CD4-positive, alpha-beta T cell treated with Interleukin-4 for 1 hour (primary cell): ENCODE measurements at places on chromosomes 16 and 17.

DNA sequence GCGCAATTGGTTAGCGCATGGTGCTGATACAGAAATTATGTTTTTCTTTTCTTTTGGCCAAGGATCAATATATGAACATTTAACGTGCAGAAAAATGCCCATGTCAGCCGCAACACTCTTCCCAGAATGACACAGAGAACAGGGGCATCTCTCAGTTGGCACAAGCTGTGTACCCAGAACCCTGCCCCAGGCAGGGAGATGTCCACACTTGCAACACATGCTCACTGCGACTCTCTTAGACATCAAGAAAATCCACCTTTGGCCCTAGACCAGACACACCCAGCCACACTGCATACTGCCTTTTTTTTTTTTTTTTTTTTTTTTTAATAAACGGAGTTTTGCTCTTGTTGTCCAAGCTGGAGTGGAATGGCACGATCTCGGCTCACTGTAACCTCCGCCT lies 17.0 kb downstream of the PITPNA start:
- no peak for DNase-seq

- no peak for DNase-seq
Observed at GRCh38 chr17:54694287-54694887, 206.3 kb upstream of the TOM1L1 start.

GRCh38 chr16:66534376-66534799 lies 15.5 kb downstream of the TK2 start:
- DNase-seq = no peak

DNA sequence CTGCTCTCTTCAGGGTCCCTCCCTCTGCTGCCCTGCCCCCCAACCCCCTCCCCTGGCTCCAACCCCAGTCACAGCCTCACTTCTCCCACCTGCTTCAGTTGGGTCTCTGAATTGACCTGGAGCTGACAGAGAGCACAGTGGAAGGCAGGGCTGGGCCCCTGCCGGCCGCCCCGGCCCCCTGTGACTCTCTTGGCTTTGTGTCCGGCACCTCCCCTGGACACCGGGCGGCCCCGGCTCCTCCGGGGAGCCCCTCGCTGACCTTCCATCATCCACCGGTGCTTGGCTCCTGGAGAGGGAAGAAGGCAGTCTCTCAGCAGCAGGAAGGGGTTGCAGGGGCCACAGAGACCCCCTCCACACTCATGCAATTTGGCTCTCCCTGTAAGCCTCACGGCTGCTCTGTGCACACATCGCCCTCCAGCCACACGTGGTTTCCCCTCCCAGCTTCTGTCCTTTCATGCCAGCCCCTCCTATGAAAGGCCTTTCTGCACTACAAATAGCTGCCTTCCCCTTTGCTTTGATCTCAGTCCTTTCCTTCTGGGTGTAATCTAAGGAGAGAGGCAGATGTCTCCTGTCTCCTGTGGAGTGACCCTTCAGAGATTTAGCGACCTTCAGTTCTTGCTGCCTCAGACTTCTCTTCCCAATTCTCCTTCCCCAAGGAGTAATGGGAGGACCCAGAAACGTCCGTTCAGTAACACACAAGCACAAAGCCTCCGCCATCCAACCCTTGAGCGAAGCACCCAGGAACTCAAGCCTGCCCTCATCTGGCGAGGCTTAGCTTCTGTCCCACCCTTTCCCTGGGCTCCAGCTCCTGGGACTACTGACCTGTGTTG lies 8.3 kb downstream of the NKIRAS2 start:
- no peak for DNase-seq

GRCh38 chr16:89167425-89167941 lies 4.1 kb upstream of the CDH15 start:
- DNase-seq = peak; percentile 79

DNA sequence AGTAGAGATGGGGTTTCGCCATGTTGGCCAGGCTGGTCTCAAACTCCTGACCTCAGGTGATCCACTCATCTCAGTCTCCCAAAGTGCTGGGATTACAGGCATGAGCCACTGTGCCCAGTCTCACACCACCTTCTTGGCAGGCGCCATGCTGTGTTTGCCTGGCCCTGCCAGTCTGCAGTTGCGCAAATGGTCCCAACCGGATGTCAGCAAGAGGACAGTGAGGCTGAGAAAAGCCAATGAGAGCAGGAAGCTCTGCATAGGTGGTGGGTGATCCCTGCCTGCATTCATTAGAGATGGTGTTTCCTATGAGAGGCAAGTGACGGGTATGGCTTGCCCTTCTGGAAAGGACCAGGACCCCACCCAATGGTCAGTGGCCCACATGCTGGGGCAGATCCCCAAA lies 59.3 kb downstream of the PECAM1 start:
- no peak for DNase-seq

DNA sequence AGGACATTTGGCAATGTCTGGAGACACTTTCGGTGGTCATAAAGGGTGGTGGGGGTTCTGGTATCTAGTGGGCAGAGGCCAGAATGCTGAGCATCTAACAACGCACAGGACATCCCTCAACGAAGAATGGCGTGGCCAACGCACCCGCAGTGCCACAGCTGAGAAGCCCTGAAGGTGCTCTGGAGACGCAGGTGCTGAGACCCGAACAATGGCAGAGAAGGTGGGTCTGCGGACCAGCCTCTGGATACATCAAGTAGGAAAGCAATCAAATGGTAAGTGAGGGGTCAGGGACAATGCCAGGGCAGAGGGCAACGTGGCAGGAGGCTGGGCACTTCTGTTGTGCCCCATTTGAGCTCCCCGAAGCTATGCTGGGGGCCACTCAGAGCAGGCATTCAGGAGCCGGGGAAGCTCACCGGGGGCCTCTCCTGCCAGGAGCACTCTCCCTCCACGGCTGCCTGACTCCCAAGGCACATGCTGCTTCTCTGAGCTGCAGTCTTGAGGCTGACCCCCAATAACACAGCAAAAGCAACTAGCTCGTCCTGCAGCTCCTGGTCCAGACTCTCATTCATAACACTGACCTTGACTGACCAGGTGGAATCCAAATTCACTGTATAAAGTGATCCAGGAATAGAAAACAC lies 26.0 kb downstream of the SPHK1 start:
- DNase-seq = no peak

DNA sequence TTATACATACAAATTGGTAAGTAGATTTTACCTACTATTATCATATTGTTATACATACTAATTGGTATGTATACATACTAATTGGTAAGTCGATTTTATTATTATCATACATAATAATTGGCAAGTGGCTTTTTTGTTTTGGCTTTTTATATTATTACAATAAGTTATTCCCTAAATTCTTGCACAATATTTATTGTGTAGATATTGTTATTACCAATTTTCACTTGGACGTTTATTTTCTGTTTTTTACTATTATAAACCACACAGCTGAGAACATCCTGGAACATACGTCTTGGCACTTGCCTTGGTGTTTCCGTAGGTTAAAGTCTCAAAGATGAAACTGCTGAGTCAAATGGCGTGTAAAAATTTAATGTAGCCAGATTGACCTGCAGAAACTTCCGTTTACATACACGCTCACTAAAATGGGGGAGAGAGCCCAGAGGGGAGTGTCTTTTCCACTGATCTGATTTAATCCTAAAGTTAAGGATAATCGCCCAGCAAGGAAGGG lies 18.9 kb downstream of the GNGT2 start:
- DNase-seq = no peak

DNA sequence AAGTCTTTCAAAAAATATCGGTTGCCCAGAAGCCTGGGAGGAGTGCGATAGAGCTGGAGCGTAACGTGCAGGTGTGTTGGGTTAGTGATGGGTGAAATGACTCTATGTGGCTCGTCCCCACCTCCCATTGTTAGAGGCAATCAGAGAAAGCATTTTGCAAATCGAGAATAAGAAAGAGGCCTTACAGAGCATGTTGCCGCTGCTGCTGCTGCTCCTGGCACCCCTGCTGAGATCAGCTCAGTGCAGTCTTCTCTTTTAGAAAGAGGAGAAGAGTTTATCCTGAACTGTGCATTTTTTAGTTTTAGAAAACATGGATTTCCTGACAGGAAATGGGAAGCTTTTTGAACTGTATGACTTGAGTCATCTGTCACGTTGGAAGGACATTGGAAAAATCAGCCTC lies 774.5 kb upstream of the RBFOX1 start:
- DNase-seq = no peak

DNA sequence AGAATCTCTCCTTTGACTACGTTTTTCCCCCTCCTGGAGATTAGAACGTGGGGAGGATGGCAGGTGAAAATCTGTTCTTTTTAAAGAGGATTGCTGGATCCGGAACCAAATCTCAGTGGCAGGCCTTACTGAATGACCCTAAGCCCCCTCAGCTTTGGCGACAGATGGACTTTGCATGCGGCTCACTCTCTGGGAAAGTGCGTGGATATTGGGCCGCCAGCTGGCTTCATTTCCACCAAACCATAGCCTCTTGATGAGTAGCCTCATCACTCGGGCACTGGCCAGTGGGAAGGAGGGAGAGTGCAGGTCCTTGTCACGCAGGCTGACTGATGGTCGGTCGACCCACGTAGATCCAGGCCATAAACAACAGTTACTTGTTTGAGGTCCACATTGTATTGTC lies 31.3 kb upstream of the CCDC182 start:
- no peak for DNase-seq

GRCh38 chr17:44707755-44708400 lies 587 bp upstream of the DBF4B start:
- DNase-seq = no peak

GRCh38 chr16:2963074-2963722 lies 877 bp upstream of the KREMEN2 start:
- peak; percentile 46 for DNase-seq

GRCh38 chr17:6420173-6420641 lies 14.7 kb downstream of the AIPL1 start:
- DNase-seq = no peak
